LHCN-M2 (cell line): ENCODE measurements at places on chromosomes 11 and 22. TPM values are rescaled to one million over a fixed set of nuclear protein-coding genes. Genes with fewer than 3 reads are reported as not detected.

The KDM4D gene
- total RNA-seq = 1.9 and 2.8 TPM in 2 replicates

The OR9G1 gene
- not detected in 2 replicates for total RNA-seq

The DEPDC7 gene
- total RNA-seq = 49.0 and 53.8 TPM in 2 replicates

The CENPM gene
- 47.1 and 56.0 TPM in 2 replicates for total RNA-seq

The OR51B5 gene
- total RNA-seq = not detected in 2 replicates

DNA sequence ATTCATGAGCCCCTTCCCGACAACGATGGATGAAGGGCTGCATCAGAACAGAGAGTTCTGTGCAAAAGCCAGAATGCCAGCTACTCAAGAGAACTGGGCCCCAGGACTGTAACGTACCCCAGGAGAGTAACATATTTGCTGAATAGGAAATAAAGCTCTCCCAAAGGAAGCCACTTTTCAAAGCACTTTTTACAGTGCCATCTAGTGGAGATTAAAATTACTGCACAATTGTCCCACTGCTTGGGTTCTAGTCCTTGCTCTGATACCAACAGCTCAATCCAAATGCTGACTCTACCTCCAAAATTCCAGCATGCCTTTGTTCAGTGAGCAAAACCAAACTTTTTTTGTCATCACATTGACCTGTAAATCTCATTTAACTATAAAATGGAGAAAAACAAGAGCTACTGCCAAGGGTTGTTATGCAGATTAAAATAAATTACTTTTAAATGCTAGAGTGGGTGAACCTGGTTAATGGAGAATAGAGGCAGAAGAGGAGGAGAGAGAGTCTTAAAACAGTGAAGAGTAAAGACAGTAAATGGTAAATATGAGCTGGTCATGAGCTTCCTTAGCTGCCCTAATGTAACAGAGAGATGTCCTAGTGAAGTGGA is 87.6 kb upstream of the FSHB start:
- DNase-seq = peak; percentile 39

- DNase-seq = peak; percentile 67
Measured at GRCh38 chr11:77091146-77091940, 11.3 kb upstream of the OMP start.

- no peak for DNase-seq
Measured at GRCh38 chr11:122598971-122599370, 56.6 kb upstream of the UBASH3B start.

DNA sequence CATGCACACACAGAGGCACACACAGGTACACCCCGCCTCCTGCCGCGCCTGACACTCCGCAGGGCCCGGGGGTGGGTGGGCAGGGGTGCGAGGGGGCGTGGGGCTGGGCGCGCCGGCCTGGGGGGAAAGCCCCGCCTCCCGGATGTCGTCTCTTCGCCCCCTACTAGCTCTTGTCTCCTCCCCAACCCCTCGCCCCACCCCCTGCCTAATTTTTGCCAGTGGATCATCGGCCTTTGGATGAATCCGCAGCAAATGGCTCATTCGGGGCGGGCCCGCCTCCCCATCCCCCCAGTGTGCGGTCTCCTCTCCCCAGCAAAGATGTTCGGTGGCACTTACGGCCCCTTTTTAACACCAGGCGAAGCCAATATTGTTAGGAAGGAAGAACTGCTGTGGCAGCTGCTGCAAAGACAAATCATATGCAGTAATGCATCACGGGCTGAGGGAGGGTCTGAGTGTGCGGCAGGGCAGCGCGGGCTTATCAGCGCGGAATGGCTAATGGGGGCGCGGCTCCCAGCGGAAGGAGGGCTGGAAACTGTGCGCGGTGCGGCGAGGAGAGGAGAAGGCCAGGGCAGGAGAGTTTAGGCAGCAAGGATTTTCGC is 13.4 kb upstream of the NECTIN1 start:
- no peak for DNase-seq

GRCh38 chr11:34791780-34792542 is 124.2 kb downstream of the APIP start:
- no peak for DNase-seq

DNA sequence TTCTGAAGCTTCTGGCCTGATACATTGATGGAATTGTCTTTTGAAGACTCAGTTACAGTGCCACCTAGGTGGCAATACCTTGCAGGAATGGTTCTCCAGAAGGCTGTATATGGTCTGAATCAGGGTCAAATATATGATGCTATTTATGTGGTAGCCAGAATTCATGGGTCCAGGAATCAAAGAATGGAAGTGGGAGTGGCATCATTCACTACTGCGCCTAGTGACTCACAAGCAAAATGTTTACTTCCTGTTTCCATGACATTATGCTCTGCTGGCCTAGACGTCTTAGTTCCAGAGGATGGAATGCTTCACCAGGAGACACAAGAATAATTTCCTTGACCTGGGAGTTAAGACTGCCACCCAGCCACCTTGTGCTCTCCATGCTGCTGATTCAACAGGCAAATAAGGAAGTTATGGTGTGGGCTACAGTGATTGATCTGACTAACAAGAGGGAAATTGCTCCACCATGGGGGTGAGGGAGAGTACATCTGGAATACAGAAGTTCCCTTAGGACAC is 491.8 kb downstream of the ETS1 start:
- peak; percentile 80 for DNase-seq

- peak; percentile 43 for DNase-seq
Measured at GRCh38 chr11:31412946-31413345, 43.3 kb downstream of the DNAJC24 start.

- no peak for DNase-seq
Measured at GRCh38 chr22:17110791-17111550, 10.2 kb downstream of the TMEM121B start.
